Activated naive CD4-positive, alpha-beta T cell treated with anti-CD3 and anti-CD28 coated beads, Interleukin-2, amount 50 U/mL, for 72 hours (primary cell): ENCODE measurements at places on chromosomes 2 and 18. TPM values are rescaled to one million over a fixed set of nuclear protein-coding genes. Genes with fewer than 3 reads are reported as not detected.

DTYMK gene
- total RNA-seq: 85.5 TPM

SP9 gene
- not detected for total RNA-seq

POU3F3 gene
- not detected for total RNA-seq

IL36G gene
- not detected for total RNA-seq

FZD7 gene
- 1.0 TPM for total RNA-seq

CKAP2L gene
- 55.6 TPM for total RNA-seq

LRATD1 gene
- not detected for total RNA-seq

NT5DC4 gene
- total RNA-seq: not detected

HAAO gene
- total RNA-seq: 1.4 TPM

TRIM54 gene
- not detected for total RNA-seq

TOGARAM2 gene
- total RNA-seq: 4.3 TPM

GPR35 gene
- 1.5 TPM for total RNA-seq

NMUR1 gene
- not detected for total RNA-seq

MEIS1 gene
- not detected for total RNA-seq

SPEG gene
- 2.8 TPM for total RNA-seq

MC2R gene
- total RNA-seq: not detected

COLEC12 gene
- not detected for total RNA-seq

DNA sequence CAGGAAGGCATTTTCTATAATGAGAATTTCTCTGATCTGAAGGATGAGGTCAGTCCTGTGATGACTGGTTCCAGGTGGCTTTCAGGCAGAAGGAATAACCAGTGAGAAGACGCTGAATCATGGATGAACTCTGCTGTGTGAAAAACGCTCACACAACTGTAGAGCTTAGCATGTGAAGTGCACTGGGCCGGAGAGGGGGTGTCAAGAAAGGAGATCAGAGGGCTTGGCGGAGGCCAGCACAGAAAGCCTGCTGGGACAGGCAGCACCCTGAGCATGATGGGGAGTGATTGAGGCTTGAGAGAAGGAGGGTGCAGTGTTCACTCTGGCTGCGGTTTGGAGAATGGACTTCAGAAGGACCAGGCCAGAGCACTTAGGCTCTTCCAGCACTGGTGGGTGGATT, 236.5 kb downstream of the TPGS2 start:
- no peak for DNase-seq

GRCh38 chr2:203662951-203663350, 43.5 kb upstream of the CD28 start:
- DNase-seq: no peak

- no peak for DNase-seq
These were observed 91.8 kb upstream of the NEDD4L start for GRCh38 chr18:57951999-57952774.

GRCh38 chr2:210756855-210757254, 200.5 kb downstream of the CPS1 start:
- no peak for DNase-seq

DNA sequence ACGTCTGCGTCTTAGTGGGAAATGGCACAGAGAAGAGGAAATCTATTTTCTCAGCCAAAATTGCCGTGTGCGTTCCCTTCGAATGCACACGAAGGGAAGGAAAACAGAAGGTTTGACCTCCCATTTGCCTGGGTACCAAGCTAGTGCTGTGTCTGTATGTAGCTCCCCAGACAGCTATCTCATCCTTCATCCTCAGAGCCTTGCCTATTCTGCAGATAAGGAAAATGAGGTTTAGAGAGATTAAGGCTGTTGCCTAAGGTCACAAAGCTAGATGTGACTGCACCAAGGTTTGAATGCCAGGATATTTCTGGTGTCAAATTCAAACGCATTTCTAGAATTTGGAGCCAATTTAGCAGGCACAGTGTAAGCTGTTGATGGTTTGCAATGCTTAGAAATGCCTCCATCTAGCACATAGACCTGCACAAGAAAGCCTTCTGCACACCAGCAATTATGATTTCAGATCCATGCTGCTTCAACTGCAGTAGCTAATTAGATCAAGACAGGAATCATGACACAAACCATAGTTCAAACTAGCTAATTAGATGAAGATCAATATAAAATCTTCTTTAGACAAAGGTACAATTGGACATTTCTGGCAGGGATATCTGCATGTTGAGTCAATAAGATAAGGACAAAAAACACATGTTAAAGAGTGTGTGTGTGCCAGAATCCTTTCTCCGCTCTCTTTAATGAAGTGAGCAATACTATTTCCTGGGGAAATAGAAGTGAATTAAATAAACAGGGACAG, 115.1 kb downstream of the CMPK2 start:
- DNase-seq: no peak

GRCh38 chr18:34639687-34640086, 70.4 kb upstream of the DTNA start:
- no peak for DNase-seq

GRCh38 chr18:36595046-36595817, 233.6 kb downstream of the TPGS2 start:
- no peak for DNase-seq

- peak; percentile 30 for DNase-seq
These were observed 48.2 kb upstream of the PPM1B start for GRCh38 chr2:44120428-44120827.

DNA sequence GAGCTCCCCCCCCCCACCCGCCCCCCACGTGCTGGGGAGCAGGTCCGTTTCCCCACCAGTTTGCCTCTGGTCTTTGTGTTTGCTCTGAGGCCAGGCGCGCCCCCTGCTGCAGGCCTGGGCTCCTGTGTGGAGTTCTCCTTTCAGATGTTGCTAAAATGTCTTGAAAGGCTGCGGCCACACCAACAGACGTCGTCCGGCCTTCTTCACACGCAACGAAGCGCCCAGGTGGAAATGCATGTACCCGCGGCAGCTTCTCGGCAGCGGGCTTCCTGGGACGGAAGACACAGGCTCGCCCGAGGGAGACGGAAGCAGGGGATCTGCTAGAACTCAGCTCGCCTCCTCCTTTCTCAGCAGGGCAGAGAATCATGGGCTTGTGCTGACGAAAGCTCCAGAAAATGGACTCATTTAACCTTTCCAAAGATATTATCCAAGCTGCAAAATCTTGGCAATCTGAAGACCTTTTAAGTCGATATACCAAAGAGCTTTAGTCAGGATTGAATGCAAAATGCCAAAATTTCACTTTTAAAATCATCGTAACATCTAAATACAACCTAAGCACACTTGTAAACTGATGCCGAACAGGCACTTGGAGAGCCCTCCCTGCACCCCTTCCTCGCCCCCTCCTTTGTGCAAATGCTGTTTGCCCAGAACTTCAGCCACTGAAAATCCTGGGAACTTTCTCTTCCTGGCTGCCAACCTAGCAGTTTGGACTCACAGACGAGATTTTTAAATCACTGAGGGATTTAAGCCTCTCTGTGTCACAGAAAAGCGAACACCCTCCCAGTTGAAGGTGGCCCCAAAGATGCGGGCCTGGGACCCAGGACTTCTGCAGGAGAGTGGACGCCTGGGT, 125.5 kb upstream of the ZNF516 start:
- peak; percentile 26 for DNase-seq

- no peak for DNase-seq
These were observed 119.7 kb downstream of the GAREM1 start for GRCh38 chr18:32351032-32351431.

- DNase-seq: no peak
These were observed 674.3 kb upstream of the NRXN1 start for GRCh38 chr2:51706220-51706619.

DNA sequence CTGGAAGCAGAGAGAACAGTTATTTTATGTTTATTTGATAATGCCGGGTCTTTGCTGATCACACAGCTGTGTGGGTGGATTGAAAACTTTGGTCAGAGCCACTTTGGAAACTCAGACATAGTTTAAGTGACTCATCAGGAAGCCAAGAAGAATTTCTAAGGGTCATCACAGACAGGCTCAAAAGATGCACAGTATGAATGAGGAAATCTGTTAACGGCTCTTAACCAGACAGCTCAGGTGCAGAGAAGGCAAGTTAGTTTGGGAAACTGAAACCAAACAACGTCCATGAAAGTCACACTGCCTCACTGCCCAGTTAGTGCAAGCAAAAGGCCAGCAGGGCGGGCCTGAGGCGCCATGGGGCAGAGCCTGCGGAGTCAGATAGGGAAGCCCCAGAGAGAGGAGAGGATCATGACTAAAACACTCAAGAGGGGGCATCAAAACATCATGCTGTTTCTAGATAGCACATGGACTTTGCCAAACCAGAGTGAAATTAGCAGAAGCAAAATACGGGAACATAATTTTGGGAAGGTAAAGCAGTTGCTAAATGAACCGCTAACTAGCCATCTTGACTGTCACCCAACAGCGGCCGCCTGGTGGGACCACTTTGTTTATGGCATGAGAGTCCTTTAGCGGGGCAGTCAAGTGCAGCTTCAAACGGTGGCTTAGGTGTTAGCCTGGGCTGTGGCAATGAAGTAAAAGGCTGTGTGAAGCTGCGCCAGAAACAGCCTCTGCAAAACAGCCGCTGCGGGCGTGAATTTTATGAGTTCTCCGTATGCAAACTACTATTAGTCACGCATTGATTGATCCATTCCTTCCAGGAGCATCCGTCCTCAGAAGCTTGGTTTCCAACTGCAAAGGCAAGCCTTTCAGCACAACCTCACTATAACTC, 101.2 kb downstream of the KCTD18 start:
- DNase-seq: no peak

- DNase-seq: no peak
These were observed 1010.7 kb downstream of the TDRD15 start for GRCh38 chr2:22134421-22134820.

DNA sequence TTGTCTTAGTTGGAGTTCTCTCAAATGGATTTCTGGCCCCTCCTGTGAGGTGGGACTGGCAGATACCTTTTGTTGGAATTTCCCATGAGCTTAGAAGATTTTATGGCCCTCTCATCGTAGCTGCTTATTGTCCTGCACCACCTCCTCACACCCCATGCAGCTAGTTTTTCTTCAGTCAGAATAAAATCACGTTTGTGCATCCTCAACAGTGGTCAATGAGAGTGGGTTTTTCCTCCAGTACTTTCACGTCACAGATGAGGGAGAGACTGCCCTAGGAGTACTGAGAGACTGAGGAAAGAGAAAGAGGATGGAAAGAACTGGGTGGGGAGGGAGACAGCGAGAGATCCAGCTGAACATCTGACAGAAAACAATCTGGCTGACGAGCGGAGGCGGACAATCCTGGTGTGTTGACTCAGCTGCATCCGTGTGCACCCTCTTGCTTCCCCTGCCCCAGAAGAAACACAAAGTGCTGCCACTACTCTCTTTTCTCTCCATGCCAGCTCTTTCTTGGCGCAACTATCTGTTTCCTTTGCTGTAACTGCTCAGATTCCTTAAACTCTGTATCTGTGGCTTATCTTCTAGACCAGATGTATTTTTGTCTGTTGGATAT, 7.4 kb downstream of the RAPGEF4 start:
- DNase-seq: no peak

DNA sequence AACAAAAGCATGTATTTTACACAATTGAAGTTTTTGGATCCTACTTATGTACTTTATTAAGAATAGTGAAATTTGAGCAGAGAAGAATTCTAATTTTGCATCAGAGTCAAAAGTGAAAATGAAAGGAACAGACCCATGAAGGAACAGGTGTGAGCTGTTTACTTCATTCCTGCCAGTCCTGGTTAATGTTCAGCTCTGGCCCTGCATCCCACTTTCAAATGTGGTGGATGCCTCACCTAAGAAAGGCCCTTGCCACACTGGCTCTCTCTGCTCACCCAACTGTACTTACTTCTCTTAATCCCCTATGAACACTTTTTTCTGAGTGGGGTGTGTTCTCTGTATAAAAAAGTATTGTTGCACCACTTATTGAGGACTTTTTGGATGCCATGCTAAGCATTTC, 22.2 kb downstream of the FAM110C start:
- DNase-seq: no peak

DNA sequence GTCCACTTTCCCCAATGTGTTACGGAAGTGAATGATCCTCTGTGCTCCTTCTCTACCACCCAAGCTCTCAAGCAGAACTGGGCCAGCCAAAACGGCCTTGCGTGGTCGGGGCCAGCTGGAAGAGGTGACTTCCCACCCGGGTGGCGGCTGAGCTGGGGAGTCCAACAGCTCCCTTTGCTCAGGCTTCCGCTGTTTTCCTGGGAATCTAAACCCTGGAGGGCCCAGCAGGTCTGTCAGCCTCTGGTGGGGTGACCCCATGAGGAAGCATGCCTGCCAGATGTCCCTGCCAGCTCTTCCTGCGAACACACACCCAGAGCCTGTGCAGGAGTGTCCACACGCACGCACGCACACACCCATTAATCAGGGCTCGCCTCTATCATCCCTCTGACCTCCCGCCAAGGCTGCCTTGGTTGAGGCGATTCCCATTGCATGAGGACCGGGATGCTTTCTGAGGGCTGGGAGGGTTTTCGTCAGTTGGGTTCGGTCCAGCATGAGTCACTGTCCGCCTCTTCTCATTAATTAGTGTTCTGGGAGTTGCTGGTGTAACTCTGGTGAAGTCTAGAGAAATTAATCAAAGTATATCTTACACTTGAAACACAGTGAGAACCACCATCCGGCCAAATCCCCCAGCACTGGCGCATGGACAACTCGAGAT, 90.6 kb downstream of the TWIST2 start:
- no peak for DNase-seq

- no peak for DNase-seq
These were observed 39.4 kb downstream of the CMPK2 start for GRCh38 chr2:6826081-6826913.

DNA sequence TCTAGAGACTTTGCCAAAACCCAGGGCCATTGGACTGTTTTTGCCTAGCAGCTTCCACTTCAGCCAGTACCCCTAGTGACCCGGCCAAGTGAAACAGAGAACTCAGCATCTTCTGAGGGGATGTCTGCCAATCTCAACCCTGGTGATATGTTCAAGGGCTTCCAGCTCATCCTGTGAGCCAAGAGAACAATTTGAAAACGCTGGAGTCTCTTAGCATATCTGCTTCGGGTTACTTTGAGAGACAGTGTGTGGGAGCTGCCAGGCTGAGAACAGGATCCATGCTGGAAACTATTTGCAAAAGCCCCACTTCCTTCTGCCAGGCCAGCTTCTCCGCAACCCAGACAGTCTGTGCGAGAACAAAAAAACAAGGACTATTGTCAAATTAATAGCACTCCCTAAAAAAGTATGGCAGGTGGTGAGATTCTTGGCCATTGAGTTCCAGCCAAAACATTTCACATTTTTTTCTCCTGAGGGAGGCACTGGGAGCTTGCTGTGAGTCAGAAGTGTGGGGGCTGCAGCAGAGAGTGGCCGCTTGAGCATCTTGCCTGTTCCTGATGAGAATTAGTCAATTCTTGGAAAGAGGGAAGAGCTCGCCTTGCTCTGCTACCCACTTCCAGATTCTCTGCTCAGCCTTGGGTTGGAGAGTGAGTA, 395.6 kb upstream of the TRIB2 start:
- no peak for DNase-seq

- DNase-seq: no peak
These were observed 164.5 kb upstream of the ALPP start for GRCh38 chr2:232214053-232214452.

- DNase-seq: no peak
These were observed 12.5 kb downstream of the VAPA start for GRCh38 chr18:9926223-9926894.

GRCh38 chr2:144351687-144352086, 168.2 kb downstream of the ZEB2 start:
- no peak for DNase-seq

DNA sequence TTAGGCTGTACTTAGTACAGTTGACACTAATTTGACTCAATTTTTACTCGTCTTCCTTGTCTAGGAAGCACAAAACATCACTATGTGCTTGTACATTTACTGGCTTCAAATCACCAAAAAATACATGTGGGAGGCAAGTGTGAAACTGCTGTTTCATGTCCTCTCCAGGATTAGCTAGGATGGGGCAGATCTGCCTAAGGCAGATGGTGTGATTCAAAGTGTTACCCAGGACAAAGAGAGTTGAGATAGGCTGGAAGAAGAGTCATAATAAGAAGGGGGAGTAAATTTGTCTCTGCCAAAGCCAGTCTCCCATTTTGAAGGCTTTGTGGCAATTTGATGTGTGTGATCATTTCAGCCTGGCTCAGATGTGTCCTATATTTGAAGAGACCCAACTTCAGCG, 821.6 kb upstream of the ZEB2 start:
- DNase-seq: no peak
